ENCODE measurements at places on chromosomes 11 and 22.
A peak's percentile ranks its signal among the peaks of the same experiment; 100 is the strongest.

GRCh38 chr11:20161923-20162744 is 1.9 kb upstream of the DBX1 start:
- DNase-seq: peak; percentile 62

GRCh38 chr11:126723665-126724045 is 276.9 kb downstream of the KIRREL3 start:
- DNase-seq: no peak

DNA sequence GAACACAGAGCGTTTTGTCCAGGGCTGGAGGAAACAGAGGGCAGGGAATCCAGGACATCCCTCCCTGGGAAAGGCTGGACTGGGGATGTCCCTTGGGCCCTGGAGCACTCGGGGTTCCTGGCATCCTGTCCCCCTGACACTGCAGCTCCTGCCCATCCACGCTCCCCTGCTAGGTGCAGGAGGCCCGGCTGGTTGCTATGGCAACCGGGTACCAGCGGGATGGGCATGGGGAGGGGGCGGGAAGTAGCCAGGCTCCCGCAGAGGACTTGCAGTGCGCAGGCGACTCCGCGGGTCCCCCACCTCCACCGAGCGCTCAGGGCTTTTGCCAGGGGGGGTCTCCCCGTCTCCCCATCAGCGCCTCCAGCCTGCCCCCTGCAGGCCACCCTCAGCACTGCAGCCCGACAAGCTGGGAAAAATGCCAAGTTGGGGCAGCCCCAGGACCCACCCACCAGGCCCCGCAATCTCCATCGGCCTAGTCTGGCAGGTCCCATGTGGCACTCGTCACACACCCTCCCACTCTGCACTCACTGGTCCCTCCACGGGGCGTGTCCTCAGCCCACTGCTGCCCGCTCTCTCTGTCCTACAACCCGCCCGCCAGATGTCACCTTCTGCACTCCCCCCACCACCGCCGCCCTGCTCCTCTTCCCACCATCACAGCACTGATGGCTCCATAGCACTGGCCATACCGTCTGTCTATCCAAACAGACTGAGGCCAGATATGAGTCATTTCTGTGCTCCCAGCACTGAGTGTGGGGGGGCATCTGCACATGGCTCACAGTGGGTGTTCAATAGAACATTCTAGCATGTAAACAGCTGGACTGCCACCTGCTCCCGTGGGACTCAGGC is 31.5 kb downstream of the KIAA0930 start:
- peak; percentile 91 for DNase-seq

DNA sequence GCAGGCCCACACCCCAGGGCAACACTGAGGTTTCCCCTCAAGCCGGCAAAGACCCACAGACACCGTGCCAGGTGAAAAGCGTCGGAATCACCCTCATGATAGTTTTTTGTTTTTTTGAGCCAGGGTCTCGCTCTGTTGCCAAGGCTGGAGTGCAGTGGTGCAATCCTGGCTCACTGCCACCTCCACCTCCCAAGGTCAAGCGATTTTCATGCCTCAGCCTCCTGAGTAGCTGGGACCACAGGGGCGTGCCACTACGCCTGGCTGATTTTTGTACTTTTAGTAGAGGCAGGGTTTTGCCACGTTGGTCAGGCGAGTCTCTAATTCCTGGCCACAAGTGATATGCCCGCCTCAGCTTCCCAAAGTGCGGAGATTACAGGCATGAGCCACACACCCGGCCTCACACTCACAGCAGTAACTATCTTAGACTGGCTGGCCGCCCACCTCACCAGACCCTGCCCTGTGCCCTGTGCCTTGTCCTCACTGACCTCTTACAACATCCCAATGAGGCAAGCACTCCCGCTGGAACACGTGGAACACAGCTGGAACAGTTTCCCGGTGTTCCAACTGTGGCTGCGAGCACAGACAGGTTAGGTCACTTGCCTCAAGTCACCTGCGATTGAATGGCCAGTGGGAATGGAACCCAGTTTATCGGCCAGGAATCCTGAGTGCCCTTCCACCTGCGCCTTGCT is 21.1 kb downstream of the LRRC10B start:
- DNase-seq: no peak

GRCh38 chr22:27108425-27109114 is 451.2 kb downstream of the MIAT start:
- no peak for DNase-seq

DNA sequence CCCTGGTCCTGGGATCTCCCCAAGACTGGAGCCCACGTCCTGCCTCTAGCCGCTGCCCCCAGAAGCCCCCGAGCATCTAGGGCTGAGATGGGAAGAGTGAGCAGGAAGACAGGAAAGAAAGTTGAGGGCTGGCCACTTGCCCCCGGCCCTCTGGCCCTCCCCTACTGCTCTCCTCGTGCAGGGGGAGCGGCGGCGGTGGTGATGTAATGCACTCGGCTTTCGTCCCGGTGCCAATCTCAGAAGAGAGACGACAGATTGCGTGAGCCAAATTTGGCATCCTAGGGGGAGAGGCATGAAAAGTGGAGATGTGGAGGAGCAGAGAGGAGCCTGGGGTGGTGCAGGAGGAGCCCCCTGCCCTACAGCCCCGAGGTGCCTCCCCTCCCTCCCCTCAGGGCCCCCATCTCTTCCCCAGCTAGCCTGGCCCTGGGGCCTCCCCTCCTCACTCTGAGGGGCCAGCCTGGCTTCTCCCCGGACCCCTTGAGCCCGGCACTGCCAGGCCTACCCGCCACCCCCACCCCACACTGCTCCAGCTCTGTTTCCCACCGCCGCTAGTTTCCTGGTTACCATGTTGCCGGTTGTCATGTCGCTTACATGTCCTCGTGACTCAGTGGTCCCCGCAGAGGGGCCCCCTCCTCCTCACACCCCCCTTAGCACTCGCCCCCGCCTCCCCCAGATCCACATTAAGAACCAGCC is 2.5 kb downstream of the KCNJ4 start:
- DNase-seq: peak; percentile 57

DNA sequence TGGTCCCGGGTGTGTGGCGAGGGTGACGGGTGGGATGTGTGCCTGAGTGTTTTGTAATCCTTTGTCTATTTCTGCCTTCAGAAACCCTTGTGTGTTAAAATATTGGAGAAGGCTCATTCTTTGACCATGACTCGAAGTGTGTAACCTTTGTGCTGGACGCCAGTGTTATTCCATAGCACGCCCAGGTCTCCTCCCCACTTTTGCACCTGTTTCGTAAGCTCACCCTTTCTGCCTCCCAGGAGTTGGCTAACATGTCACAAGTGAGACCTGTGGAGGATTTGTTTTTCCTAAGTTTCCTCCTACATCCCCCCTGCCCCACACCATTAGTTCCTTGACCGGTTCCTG is 382 bp downstream of the C11orf54 start:
- DNase-seq: no peak

DNA sequence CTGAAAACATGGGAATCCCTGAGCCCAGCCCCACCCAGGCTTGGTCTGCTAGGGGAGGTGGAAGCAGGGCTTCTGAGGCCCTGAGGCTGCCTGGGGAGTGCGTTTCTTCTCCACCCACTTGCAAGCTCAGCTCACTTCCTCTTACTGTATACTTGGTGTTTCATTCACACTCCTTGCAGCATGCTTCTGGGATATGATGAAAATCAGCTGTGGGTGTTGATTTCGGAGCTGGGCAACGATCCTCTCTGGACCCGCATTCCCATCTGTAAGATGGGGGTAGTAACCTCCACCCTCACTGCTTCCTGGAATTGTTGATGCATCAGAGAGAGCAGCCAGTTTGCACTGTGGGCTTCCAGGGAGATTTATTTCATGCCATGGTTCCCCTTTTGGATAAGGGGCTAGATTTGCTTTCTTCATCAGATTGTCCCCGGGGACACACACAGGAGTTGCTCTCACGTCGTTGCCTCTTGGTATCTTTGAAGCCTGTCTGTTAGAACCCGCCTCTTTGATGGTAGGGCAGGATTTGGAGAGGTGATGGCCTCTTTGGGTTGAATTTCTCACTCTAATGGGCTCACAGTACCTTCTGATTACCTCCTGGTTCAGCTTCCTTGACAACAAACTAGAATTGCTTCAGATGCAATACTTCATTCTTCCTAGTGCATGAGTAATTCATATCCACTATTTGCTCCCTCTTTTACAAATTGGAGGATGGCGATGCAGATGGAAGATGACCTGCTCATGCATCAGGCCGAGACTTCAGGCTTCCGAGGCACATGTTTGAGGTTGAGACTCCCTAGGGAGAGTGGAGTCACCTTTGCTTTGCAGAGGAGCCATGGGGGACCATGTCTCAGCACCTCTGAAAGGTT is 40.4 kb downstream of the BCR start:
- DNase-seq: no peak

DNA sequence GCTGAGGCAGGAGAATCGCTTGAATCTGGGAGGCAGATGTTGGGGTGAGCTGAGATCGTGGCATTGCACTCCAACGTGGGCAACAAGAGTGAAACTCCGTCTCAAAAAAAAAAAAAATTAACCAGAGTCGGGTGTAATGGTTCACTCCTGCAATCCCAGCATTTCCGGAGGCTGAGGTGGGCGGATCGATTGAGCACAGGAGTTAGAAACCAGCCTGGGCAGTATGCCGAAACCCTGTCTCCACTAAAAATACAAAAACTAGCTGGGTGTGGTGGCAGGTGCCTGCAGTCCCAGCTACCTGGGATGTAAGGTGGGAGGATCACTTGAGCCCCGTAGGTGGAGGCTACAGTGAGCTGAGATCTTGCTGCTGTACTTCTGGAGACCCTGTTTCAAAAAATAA is 1.5 kb downstream of the RANGAP1 start:
- no peak for DNase-seq

GRCh38 chr11:44561275-44561805 is 4.1 kb upstream of the CD82 start:
- DNase-seq: no peak

Measured in endodermal cell (in vitro differentiated cells).